ENCODE measurements at places on chromosomes 4 and X.

DNA sequence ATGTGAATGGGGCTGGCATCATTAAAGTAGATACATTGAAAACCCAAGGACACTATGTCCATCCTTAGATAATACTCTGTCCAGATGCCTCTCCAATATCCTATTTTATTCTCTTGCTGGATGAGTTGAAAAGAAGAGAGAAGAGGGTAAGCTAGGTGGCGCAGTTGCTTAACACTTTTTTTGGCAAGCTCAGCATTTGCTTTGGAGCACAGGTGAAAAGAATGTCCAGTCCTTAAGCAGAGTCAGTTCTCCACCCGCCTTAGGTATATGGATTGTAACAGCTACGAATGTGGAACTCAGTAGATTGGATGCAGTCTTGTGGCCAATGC is 208.4 kb downstream of the NWD2 start:
- DNase-seq, result peak; percentile 19

GRCh38 chr4:139555705-139556070 is 331 bp downstream of the SETD7 start:
- DNase-seq, result no peak

DNA sequence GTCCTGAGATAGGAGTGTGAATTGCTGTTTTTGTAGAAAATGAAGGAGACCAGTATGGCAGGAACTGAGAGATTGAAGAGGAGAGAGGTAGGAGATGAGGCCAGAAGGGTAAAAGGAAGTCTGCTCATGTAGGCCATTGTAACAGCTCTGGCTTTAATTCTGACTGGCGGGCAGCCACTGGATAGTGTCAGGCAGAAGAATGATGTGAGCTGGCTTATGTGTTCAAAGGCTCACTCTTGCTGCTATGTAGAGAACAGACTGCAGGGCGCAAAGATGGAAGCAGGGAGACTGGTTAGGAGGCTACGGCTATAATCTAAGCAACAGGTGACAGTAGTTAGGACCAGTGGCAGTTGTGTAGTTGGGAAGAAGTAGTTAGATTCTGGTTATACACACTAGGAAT is 160.2 kb upstream of the FGF13 start:
- no peak for DNase-seq

- DNase-seq, result no peak
These were observed 82.7 kb downstream of the ANXA5 start for GRCh38 chr4:121614101-121614500.

- DNase-seq, result no peak
These were observed 46.6 kb downstream of the RHOH start for GRCh38 chr4:40243386-40243948.

- DNase-seq, result no peak
These were observed at the start of gene KLHL4 for GRCh38 chrX:87517571-87518141. TSS of gene KLHL4 (plus strand) at chrX:87517802. CDS start at chrX:87517894, 92 bp downstream.

DNA sequence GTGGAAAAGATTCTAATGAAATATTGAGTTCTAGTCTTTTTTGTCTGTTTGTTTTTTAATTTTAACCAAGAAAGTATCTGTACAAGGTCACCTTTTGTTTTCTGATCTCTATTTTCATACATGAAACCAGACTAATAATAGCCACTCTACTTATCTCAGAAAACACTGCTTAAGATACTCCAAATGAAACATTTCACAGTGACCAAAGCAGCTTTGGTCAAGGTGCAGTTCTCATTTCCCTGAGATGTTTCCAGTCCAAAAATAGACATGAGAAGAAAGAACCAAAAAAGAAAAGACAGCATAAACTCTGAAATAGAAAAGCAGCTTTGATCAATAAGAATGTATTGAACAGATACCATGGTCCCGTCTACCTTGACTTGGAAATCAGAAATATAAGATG is 782.8 kb downstream of the RAB28 start:
- no peak for DNase-seq

GRCh38 chrX:65488495-65488894 is 46.1 kb downstream of the LAS1L start:
- no peak for DNase-seq
